Sigmoid colon (tissue), 7 donors: ENCODE measurements at places on chromosomes 12 and 14. TPM values are rescaled to one million over a fixed set of nuclear protein-coding genes. Genes with fewer than 3 reads are reported as not detected.

The KLRG1 gene
- total RNA-seq: 3.9 TPM

The KRT4 gene
- not detected for total RNA-seq

The NRL gene
- total RNA-seq: 0.71 TPM

The TPH2 gene
- total RNA-seq: 0.14 TPM

The KRT75 gene
- total RNA-seq: not detected

The WNT1 gene
- total RNA-seq: not detected

The PIK3C2G gene
- total RNA-seq: 0.71 TPM

The PRH2 gene
- total RNA-seq: not detected

DNA sequence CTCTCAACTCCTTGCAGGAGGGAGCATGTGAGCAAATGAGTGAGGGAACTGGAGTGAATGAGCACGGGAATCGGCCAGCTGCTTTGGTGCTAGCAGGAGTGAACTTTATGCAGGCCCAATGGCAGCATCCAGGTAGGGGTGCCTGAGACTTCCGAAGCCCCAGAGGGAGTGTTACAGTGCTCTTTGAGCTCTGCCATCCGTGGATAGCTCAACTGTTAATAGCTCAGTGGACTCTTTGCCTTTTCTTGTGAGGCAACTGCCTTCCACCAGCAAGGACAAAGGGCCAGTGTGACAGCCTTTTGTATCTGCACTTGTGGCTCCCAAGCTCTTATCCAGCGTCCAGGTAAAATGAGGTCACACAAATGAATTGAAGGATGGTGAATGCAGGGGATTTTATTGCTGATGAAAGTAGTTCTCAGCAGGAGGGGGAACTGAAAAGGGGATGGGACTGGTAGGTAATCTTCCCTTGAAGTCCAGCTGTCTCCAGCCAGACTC is 12.9 kb downstream of the CREBL2 start:
- DNase-seq: no peak

DNA sequence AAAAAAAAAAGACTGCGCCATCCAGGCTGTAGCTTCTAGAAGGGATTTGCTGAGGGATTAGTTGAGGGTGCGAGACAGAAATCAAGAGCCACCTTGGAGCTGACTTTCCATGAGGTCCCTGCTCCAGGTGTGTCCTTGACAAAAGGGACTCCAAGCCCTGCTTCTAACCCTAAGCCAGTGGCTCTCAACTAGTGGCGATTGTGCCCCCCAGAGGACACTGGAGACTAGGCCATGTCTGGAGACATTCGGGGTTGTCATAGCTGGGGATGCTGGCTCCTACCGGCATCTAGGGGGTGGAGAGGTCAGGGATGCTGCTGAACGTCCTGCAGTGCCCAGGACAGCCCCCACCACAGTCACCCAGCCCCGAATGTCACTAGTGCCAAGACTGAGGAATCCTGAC is 40.6 kb downstream of the SPRING1 start:
- DNase-seq: no peak

- no peak for DNase-seq
These were observed 561.4 kb downstream of the DIO2 start for GRCh38 chr14:79649856-79650255.

DNA sequence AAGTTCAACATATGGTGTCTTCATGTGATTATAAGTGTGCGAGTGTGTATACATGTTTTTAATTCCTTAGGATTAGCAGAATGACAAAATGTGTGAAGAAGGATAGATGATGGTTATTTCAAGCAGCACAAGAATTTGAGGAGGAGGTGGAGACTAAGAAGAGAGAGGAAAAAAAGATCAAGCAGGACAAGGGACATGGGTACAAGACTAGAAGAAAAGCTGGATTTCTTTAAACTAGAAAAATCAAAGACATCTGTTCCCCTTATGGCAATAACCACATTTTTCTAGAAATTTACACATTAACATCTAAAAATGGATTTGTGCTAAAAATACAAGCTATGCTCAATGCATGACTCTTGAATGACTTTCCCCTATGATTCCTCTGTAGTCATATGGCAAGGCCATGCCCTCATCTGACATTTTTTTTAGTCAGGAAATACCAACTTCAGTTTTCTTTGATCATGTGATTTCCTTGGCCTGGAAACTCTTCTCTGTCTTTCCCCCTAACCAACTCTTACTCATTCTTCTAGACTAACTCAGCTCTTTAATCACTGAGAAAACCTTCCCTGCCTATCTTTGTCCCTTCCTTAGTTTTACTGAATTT is 435.8 kb downstream of the NRXN3 start:
- no peak for DNase-seq

DNA sequence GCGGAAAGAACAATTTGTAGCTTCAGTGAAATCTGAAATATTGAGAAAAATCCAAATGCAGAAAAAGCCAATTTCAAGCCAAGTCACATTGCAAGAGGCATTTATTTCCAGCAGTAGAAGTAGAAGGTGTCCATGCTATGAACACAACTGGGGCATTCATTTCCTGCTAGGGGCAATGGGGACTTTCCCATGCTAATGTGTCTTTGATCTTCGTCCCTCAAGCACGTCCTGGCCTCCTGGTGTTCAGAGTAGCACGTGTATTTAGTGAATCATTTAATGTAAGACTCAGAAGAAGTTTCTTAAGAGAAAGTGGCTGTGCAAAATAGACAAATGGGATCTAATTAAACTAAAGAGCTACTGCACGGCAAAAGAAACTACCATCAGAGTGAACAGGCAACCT is 267.9 kb downstream of the TMEM132C start:
- DNase-seq: no peak

- no peak for DNase-seq
These were observed 71.2 kb upstream of the ESRRB start for GRCh38 chr14:76304536-76305267.

DNA sequence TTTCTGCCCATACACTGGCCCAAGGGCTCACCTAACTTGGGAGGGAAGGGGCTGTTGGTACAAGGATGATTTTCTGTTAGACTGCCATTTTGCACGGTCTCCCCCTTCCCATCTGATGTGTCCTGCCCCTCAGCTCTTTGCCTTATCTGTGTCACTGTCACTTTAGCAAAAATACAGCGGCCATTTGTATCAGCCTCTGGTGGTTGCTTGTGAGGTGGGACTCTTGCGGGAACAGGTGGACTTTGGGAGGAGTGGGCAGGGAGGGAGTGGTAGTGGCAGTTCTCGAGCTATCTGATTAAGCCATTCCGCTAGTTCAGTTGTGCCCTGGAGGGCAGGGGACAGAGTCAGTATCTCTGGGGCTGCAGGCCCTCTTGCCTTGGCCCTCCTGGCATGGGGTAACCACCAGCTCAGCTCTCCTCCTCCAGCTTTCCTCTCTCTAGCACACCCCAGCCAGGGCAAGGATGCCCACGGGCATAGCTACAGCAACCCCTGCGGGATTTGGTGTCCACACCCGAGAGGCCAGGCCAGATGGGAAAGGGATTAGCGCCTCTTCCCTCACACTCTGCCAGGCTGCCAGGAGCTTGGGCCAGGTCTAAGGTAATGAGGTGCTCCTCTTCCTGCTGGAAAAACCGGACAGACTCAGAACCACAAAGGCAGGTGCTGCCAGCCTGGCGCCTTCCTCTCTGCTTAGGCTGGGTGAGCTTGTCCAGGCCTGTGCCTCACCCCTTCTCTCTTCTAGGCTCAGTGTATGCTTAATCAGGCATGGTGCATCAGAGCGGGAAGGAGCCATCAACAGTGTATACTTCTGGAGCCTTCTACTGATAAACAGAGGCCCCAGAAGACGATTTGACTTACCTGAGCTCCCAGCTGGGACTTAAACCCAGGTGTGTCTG is 8.7 kb downstream of the SLC48A1 start:
- DNase-seq: no peak

GRCh38 chr14:59754256-59754655 is 116.3 kb downstream of the RTN1 start:
- no peak for DNase-seq

- no peak for DNase-seq
These were observed 188.2 kb upstream of the DDHD1 start for GRCh38 chr14:53341324-53341723.

DNA sequence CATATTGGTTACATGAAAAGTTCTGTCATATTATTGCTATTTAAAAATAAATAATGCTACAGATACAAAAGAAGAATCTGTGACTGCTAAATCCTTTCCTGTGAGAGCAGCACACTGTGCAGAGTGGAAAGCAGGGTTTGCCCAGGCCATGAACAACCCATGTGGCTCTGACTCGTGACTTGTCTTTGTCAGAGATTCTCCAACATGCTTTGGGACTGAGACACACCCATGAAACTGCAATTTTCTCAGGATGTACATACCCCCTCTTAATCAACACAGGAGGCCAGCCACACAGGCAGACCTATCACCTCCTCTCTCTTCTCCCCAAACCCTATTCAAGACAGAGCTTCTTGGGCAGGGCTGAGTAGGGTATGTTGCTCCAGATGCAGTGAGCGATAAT is 96.8 kb upstream of the NTF3 start:
- DNase-seq: no peak

DNA sequence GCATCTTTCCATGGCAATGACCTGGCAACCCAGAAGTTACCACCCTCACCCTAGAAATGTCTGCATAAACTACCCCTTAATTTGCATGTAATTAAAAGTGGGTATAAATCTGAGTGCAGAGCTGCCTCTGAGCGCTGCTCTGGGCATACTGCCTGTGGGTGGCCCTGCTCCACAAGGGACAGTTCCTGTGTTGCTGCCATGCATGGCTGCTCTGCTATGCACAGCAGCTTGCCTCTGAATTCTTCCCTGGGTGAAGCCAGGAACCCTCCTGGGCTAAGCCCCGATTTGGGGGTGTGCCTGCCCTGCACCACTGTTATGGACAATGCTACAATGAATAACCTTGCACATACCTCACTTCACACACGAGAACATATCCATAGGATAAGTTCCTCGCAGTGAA is 35.7 kb upstream of the GPR132 start:
- no peak for DNase-seq

DNA sequence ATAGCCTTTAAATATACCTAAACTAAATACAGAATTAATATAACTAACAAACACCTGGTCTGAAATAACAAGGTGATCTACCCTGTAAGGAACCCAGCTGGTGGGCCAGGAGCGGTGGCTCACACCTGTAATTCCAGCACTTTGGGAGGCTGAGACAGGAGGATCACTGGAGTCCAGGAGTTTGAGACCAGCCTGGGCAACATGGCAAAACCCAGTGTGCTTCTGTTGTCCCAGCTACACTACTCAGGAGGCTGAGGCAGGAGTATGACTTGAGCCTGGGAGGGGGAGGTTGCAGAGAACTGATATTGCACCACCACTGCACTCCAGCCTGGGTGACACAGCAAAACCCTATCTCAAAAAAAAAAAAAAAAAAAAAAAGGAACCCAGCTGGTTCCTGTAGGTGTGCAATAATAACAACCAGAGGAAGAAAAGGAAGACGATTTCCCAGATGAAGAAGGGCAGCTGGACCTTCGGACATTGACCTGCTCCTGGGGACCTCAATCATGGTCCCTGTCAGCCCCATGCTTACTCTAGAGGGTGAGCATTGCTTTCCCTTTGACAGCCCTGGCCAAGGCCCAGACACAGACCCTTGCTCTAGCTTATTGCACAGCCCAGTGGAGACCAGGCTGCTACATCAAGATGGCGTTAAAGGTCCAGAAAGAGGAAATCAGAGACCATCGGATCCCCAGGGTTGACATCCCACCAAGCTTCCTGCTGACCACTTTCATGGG is 5.4 kb downstream of the FOS start:
- DNase-seq: peak; percentile 84

- DNase-seq: no peak
These were observed 1126.4 kb upstream of the FLRT2 start for GRCh38 chr14:84403585-84403984.

GRCh38 chr14:36068777-36069534 is 107.6 kb downstream of the PTCSC3 start:
- DNase-seq: no peak

DNA sequence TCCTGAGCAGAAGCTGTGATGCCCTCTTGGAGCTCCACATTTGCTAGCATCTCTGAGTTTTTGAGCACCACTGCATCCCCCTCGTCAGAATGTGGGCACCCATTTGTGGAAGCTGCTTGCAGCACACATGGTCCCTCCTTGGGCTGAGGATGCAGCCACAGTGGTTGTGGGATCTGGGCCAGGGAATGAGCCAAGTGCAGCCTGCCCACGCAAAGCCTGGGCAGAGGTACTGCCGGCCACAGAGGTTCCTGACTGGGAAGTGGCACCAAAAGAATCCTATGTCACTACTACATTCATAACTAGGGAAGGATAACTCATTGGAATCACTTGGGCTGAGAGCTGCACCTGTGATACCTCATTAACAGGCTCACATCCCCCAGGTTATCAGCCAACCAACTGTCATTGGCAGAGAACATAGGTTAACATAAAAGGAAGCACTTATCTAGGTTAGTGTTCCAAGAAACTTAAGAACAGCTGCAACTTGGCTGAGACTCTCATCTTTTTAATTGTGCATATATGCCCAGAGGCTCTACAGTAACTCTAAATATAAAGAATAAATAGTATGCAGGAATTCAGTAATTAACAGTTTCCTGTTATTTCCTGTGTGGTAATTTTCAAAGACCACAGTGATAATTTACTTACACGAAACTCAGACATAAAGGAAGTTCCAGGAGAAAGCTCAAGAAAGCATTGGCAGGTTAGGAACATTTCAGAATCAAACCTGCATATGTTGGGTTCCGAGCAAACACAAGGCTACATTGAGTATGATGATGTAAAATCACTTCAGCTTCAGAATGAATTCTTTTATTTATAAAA is 145.3 kb downstream of the BCAT1 start:
- DNase-seq: no peak

GRCh38 chr12:90254796-90255195 is 546.2 kb upstream of the ATP2B1 start:
- DNase-seq: no peak

DNA sequence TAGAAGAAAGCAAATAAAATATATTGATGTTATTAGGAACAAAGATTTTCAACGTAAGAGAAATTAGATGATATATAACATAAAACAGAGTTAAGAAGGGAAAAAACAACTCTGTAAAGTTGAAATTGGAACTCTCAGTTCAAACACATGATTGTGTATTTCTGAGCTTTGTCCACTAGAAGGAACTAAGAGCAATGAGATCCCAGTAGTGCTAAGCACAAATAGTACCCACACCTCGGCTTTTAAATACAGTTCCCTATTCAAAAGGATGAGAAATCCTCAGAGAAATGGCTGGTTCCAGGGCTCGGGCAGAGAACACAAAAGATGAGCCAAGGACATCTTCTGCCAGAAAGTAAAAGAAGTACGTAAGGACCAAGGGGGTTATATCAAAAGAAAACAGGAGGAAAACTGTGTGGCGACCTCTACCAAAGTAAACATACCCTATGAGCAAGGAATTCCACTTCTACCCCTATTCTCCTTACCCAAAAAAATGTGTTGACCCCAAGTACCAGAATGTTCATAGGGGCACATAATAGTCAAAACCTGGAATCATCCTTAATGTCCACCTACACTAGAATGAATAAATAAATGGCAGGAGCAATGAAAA is 96.6 kb downstream of the SPTSSA start:
- DNase-seq: no peak

DNA sequence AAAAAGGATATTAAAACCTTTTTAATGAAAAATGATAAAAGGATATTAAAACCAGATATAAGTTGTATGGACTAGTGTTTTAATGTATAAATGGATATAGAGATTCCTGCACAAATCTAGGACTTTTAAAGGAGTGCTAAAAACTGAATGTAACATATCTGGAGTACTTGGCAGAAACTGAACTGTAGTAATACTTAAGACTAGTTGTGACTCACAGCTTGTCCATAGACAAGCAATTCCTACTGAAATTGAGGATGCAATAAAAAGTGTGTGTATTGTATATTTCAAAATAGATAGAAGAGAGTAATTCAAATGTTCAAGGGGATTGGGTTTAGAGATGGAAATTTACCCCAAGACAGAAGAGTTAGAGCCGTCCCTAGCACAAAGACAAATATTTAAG is 59.6 kb downstream of the FBXO33 start:
- no peak for DNase-seq

- DNase-seq: no peak
These were observed 59.0 kb downstream of the GALNT16 start for GRCh38 chr14:69318901-69319475.
